ENCODE measurements at places on chromosomes 5 and 9.

DNA sequence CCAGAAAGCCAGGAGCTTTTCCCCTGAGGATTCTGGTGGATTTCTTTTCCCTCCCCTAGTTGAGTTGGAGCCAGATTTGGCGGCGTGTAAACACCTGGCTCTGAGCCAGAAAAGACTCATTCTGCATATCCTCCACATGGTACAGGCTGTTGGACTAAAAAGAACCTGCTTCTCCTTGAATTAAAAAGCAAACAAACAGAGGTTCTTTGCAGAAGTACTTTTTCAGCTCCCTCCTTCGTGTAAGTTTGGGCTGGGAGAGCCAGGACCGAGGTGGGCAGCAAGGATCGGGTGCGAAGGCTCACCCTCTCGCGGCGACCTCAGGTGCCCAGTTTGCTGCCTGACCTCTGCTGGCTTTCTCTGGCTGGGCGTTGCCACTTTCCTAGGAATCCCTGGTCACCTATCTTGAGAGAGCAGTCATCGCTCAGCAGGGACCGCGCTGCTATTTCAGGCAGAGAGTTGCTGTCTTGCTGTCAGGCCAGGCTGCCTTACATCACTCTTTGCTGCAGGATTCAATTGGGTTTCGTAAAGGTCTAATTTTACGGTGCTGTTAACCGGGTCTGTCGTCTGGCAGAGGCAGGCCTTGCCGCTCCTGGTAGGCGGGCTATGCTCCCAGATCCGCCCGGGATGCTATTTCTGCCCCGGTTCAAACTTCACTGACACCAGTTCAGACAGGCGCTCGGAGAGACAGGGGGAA lies 3.2 kb downstream of the PAPPA start:
- DNase-seq = no peak

GRCh38 chr5:54822324-54822687 lies 163.1 kb downstream of the ESM1 start:
- no peak for DNase-seq

DNA sequence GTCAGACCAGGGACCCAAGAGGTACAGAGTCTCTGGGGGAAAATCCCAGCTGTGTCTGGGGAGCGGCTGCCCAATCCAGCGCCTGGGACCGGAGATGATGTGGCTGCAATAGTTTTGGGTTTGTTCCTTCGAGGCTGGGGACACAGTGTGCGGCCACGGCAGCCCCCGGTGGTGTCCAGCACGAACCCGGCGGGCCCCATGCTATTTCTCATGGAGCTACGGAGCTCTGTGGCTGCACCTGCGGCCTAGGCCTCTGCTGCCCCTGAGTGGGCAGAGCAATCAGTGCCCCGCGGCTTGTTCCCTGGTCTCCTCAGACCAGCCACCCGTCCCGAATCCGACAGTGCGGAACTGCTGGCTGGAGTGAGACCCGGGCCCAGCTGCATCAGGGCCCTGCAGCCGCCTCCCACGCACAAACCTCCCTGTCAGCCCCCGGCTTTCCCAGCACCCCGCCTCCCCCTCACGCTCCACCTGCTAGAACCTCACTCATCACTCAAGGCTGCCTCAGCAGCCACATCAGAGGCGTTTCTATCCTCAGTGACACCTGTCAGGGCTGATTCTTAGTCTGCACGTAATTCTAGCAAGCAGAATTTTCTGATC lies 29.0 kb downstream of the SARDH start:
- DNase-seq = no peak

DNA sequence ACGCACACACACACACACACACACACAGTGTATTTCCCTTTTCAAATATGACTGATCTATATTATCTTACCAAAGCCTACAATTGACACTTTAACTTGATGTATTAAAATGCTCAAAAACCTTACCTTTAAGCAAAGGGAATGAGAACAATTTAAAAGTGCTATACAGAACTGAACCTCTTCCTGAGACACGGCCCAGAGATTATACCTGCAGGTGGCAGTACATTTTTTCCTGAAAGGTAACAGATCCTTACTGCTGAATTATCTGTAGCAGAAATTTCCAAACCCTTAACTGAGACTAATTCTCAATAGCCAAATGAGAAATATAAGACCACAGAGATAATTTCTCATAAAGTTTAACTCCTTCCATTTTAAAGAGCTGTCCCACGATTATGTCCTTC lies 91.1 kb downstream of the MYO10 start:
- DNase-seq = no peak

DNA sequence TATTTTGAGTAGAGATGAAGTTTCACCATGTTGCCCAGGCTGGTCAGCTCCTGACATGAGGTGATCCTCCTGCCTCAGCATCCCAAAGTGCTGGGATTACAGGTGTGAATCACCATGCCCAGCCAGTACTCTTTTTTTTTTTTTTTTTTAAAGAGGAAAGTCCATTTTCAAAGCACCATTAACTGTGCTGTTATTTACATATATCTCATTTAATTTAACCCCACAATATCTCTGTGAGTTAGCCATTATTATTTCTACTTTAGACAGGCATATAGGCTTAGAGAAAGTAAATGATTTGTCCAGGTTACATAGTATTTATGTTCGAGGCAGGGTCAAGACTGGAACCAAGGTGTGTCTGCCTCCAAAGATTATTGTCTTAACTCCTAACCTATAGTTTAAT lies 50.7 kb downstream of the ATG10 start:
- DNase-seq = no peak

DNA sequence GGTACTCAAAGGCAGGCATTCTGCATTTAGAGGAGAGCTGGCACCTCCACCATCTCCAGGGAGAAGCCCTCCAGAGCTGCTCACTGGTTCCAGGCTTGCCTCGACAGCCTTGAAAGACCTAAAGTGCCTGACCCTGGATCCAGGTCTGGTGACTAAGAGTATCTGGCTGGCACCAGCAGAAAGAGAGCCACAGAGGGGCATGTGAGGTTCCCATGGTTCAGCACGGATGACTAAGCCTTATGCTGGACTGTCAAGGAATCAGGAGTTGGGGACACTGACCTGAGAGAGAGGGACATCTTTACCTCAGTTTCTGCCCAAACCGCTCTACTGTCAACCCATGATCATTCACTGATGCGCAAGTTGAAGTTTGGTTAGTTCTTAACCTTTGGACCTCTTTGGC lies 3.0 kb downstream of the ACTL7A start:
- DNase-seq = no peak

DNA sequence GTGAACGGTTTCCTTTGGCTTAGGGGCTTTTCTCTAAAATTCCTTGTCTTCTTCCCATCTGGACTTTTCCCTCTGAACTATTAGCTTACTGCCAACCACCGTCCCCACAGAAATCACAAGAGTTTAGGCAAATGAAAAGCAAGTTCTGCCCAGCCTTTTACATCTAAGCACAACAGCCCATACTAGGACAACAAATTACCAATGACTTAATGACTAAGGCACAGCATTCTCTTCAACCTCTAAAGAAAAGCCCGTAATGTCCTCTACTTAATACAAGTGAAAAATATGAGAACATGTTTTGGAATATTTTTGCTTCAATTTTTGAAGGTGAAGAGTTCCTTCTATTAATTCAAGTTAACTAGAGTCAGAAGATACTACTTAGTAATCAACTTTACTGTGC lies 1.2 kb downstream of the ZBTB5 start:
- DNase-seq = no peak

GRCh38 chr5:4418084-4418483 lies 722.0 kb upstream of the ADAMTS16 start:
- DNase-seq = no peak

DNA sequence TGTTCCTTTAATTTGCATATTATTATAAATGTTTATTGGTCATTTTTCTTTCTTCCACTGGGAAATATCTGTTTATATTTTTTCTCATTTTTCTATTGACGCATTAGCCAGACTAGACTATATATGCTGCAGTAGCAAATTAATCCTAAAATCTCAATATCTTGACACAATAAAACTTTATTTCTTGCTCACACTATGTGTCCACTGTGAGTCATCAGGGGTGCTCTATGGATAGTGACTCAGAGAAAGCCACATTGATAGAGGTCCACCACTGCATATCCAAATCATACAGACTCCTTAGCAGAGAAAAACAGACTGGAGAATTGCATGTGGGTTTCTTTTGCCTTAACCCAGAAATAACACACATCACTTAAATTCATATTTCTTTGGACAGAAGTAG lies 20.8 kb downstream of the OR1L3 start:
- DNase-seq = no peak

GRCh38 chr9:79382458-79382857 lies 189.3 kb upstream of the TLE4 start:
- no peak for DNase-seq

- DNase-seq = no peak
These were observed 64.6 kb upstream of the HAPLN1 start for GRCh38 chr5:83785176-83785668.

DNA sequence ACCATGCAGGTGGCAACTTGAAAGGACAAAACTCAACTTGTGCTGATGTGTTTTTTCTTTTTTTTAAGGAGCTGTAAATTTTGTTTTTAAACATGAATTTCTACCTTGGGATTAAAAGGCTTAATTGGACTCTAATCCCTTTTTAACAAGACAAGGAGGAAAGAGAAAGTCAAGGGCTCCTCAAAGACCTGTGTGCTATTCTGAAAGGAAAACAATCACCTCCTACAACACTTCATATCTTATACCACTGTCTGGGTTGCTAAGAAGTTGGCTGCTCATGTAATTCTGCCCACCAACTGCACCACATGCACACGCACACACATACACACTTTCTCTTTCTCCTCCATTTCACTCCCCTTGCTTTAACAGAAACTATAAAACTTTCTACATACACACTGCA lies 78.6 kb downstream of the SH3RF2 start:
- DNase-seq = no peak

DNA sequence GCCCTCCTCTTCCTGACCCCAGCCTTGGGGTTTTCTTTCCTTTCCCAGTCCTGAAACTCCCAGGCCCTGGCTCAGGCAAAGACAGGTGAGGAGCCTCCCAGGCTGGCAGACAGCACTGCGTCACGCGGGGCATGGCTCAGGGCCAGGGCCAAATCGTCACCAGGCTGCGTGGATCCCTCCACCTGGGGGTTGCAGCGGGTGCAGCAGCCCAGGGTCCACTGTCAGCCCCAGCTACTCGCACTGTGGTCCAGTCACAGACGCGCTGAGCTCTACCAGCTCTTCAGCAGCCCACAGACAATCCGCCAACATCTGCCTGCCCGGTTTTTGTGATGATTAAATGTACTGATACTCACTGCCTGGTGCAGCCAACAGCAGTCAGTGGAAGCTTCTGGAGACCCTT lies 12.1 kb downstream of the FAM78A start:
- no peak for DNase-seq

DNA sequence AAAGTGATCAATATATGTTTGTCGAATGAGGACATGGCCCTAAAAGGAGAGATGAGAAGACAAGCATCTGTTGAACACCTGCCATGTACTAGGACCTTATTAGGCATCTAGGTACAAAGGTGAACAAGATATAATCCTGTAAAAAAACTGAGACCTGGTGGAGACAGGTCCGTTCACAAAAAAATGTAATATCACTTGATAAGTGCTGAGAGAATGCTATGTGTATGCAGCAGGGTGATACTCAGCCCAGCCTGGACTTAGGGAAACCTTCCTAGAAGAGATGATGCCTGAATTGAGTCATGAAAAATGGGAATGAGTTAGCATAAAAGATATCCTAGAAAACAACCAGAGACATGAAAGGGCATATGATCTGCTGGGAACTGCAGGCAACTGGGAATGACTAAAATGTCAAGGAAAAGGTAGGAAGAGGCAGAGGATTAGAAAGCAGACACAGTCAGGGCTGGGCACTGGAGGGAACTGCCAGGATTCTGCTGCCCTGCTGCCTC lies 108.5 kb downstream of the ADRB2 start:
- DNase-seq = no peak

- no peak for DNase-seq
These were observed 194.5 kb downstream of the NR3C1 start for GRCh38 chr5:143208781-143209510.

DNA sequence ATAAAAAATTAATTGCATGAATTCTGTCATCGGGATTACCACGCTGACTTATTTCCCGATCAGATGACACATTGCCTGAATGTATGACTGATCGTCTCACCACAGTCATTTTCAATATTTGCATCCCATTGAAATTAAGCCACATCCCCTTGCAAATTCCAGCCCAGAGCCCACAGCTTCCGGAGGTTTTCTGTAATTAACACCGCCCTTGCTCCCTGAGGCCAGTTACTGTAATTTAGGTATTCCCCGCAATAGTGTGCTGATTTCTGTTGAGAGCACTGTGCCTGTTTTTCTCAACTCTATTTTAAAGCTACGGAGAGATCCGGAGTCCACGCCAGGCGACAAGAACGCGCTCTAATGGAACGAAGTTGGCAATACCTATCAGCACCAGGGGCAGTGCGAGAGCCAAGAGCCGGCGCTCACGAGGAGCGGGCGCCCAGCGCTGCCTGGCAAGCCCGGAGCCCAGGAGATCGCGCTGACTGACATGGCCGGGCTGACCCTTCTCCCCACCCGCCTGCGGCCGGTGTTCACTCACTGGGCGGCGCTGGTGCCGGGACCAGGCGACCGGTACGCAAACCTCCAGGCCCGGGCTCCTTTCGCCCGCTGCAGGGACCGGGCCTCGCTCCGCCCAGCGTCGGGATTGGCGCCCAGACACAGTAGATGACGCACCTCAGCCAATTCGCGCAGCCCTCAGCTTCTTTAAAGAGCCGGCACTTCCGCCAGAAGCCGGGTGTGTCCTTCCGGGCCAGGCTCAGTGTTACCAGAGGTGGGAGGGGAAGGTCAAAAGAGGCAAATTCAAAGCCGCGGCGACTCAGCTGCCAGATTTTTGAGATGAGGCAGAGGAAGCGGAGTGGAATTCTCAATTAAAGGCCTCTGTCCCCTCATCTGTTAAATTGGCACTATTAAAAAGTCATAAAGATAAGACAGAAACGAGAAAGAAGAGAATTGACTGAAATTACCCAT lies at the start of gene PLGRKT:
Gene PLGRKT, minus strand, starts transcription at position 672 of the 963 bp plus-strand sequence. CDS start 5,948 bp downstream, outside the sequence.
- peak; percentile 48 for DNase-seq

GRCh38 chr5:40914835-40915234 lies 5.5 kb downstream of the C7 start:
- no peak for DNase-seq

- no peak for DNase-seq
These were observed 36.3 kb downstream of the TSTD2 start for GRCh38 chr9:97596906-97597305.
